ENCODE measurements at places on chromosomes 7 and 10.

GRCh38 chr10:130377986-130378540 lies 241.9 kb downstream of the GLRX3 start:
- no peak for DNase-seq

GRCh38 chr10:131396121-131397050 lies 84.9 kb upstream of the TCERG1L start:
- no peak for DNase-seq

DNA sequence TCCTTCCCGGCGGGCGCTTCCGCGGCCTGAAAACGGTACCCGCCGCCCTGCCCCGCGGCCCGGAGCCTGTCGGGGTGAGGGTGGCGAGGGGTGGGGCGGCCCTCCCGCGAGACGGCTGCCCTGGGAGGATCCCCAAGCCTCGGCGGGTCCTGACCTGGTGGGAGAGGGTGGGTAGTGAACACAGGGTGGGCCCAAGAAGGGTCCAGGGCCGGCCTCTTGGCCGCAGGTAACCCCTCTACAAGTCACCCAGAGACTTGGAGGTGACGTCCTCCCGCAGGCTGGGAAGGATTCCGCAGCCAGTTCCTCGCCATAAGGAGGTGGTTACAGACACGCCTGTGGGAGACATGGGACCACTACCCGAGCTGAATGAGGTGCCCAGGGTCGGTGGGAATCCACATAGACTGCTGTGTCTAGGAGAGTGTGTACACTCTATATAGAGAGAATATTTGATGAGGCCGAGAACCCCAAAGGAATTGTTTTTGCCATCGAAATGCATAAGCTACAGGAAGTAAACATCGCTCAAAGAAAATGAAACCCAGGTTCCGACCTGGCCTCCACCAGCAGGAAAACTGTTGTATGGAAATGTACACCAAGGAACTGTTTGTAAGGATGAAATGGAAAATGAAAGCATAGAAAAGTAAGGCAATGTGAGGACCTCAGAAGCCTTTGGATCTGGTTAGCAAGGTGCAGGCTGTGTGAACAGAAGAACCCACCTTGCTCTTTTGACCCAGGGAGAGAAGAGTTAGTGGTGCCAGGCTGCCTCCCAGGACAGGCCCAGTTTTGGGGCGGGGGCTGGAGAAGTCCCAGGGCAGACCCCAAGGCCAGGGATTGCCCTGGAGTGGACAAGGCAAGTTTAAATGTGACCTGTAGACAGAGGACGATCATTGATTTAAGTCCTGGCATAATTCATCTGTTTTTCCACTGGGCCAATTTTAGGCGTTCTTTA lies 659 bp downstream of the OPTN start:
- no peak for DNase-seq

DNA sequence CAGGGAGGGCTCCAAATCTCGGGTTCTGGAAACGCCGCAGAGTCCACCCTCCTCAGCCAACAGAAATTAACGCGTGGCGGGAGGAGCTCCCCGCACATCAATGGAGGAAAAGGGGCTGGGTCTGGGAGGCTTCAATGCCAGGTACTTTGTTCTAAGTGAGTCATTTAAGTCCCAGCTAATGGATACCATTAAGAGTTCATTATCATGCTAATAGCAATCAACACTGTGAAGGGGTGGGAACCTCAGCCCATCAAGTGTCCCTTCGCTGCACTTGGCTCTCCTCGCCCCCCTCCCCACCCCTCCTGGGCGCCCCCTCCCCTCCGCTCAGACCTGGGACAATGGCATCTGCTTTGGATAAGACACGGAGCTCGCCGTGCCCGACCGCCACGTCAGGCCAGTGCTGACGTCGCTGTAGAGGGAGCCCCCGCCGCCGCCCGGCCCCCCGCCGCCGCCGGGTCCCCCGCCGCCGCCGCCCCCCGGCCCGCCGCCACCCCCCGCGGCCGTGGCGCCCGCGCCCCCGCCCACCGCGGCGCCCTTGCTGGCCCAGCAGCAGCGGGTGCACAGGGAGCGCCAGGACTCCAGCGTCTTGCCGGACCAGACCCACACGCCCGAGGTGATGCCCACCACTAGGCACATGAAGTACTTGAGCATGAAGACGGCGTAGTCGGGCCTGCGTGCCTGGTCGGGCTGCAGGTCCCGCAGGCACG lies 2.9 kb downstream of the FZD8 start:
- no peak for DNase-seq

DNA sequence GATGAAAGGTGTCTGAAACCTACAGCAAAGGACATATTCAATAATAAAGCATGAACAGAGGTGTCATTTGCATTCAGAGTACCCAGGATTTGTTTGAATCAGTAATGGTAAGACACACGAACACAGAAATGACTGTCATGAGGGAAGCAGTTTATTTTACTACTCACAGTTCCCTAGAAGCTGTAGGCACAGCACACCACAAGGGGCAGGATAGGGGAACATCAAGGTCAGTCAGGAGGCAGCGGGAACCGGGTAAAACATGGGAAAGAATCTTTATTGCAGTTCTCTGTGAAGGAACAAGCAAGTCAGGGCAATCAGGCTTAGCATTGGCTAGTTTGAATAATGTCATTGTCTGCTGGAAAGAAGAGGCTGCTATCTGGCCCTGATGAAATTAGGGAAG lies 70.2 kb upstream of the PDSS1 start:
- no peak for DNase-seq

- no peak for DNase-seq
Observed at GRCh38 chr7:155009570-155010157, 6.7 kb upstream of the PAXIP1 start.

GRCh38 chr10:926075-926698 lies 5.3 kb downstream of the LARP4B start:
- peak; percentile 44 for DNase-seq
